ENCODE measurements at places on chromosomes 2 and 18.
A peak's percentile ranks its signal among the peaks of the same experiment; 100 is the strongest.

DNA sequence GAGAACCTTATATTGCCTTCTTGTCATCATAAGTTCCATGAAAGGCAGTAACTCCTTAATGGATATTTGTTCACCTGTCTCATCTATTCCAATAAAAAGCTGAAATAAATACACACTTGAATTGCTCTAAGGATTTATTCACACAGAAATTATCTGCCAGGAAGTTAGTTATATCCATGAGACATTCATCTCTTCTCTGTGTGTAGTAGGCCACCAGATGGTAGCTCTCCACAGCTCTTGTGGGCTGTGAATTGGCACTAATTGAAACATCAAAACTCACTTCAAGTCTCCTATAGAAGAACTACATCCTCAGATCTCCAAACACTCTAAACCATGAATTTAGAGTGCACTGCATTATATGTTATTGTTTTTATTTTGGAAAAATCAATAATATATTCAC is 189.6 kb downstream of the DSC3 start:
- DNase-seq, result no peak

DNA sequence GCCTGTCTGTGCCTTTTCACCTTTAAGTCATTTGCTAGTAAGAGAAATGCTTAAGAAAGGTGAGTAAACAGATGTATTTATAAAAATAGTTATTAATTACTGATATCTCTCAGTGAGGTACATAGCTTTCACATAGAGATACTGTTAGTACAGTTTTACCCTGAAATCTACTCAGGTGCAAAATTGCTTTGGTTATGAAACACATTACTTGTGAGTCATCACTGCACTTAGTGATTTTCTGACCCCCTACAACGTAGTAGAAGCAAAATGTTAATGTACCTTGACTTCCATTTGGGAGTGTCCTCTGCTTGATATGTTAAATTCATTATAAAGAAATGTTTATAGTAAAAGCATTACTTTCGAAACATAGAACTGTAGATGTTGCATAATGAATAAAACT is 6.5 kb downstream of the GLS start:
- DNase-seq, result no peak

DNA sequence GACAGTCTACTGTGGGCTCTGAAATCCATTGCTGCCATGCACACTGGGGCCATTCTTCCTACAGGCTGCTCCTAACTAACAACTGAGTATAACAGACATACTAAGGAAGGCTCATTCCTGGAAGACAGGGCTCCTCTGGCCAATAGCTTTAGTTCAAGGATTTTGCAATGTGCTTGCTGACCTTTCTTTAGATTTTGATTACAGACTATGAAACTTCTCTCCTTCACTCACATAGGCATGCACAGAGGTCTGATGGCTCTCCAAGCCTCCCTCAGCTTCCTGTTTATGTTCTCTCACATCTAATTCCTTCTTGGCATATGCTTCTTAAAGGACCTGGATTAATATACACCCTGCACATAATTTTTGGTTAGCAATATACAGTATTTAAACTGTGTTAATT is 34.4 kb upstream of the ROCK1 start:
- no peak for DNase-seq

- no peak for DNase-seq
Observed at GRCh38 chr2:129491308-129491707, 488.2 kb upstream of the RAB6C start.

DNA sequence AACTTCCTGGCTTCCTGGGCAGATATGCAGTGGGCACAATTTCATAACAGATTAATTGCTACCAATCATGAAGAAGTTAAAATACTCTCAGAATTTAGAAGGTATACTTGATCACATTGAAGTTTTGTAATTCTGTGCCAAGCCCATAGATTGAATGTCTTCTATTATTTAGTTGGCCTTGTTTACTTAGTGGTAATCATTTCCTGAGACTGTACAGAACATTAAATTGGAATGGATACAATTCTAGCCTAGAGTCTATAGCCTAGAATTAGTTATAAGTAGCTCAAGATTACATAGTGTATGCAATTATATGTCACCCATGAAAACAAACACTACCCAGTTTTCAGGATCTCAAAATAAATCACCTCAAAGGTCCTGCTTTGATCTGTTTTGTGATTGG is 615.8 kb downstream of the XIRP2 start:
- DNase-seq, result no peak

GRCh38 chr2:42794271-42795046 is 2.1 kb upstream of the HAAO start:
- no peak for DNase-seq

DNA sequence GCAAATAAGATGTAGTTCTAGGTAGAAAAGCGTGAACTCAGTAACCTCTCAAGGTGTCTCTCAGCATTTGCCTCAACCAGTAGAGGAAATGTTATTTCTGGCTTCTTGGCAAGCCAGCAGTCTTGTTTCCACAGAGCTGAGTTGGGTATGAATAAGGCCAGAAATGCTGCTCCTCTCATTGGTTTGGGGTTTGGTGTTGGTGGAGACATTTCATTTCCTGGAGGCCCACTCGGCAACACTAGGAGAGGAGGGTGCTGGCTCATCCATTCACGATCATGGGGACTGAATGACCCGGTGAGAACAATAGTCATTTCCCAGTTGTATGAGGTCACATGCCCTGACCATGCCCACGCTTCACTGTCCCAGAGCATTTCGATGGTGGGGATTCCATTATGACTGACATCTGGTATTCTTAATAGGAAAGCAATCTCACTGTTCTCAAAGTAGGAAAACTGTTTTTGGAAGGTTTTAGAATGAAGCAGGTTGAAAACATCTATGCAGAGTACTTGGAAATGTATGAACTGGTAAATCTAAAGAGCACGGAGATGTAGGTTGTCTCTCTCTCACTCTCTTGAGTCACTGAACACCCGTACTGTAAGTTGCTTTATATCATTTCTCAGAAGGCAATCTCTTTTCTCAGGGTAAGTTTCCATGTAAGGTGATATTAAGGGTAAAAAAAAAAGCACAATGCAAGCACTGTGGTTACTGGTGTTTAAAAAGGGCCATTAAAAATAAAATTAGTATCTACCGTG is 37.1 kb upstream of the CTLA4 start:
- DNase-seq, result no peak

DNA sequence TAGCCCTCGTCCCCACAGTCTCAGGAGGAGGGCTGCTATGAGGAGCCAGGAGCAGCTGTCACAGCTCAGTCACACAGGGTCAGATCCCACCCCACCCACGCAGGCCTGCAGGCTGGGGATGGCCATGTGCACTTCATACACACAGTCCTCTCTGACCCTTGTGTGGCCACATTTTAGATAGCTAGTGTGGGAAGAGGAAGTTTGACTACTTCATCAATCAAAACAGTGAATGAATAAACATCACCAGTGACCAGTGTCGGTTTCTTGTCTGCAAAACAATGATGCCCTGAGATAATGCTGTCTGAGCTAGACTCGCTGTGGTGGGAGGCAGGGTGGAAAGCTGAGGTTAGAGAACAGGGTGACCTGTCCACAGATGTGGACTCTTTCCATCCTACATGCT is 107.1 kb downstream of the PIEZO2 start:
- DNase-seq, result no peak

GRCh38 chr18:68177807-68178702 is 536.9 kb downstream of the TMX3 start:
- DNase-seq, result no peak

DNA sequence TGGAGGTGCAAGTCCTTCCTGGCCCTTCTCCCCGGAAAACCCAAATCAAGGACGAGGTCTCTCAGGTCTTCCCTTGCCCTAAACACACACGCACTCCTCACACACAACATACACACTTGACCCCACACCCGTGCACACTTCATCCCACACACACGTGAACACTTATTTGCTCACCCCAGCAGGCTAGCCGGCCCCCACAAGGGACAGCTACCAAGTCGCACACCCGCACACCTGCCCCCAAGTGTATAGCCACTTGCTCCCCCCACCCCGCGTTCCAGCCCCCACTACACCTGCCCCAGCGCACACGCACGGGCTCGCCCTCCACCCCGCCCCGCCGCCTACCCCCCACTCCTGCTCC is 359 bp downstream of the TGFBRAP1 start:
- no peak for DNase-seq

- DNase-seq, result peak; percentile 66
Observed at GRCh38 chr18:48819781-48820482, 130.8 kb downstream of the SMAD7 start.

- DNase-seq, result no peak
Observed at GRCh38 chr2:168666339-168666738, 136.1 kb upstream of the NOSTRIN start.

DNA sequence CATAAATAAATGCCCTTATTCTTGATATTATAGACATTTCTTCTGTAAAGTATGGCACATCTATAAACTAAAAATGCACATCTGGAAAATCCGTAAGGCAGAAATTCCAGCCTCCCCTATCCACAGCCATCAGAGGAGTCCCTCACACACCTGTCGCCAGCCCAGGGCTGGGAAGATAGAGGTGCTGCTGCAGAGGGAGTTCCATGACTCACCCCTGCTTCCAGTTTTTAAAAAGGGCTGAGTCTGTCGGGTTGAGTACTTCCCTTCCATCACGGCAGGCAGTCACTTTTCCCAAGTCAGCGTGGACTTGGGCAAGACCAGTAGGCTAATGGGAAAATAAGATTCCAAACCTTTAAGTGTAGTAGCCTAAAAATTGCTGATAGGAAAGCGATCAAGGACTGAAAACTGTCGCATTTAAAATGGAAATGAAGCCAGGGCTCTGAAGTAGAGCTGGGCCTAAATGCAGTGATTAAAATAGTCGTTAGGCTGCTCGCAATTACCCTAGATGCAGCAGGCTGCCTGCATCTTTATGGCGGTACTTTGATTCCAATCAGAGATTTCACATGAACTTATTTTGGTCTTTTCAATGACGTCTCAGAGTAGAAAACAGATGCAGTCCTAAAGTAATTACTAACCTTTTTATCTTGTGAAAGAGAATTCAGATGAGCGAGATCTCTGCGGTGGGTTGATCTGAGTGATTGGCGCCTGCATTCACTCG is 280.5 kb downstream of the AGAP1 start:
- peak; percentile 17 for DNase-seq

DNA sequence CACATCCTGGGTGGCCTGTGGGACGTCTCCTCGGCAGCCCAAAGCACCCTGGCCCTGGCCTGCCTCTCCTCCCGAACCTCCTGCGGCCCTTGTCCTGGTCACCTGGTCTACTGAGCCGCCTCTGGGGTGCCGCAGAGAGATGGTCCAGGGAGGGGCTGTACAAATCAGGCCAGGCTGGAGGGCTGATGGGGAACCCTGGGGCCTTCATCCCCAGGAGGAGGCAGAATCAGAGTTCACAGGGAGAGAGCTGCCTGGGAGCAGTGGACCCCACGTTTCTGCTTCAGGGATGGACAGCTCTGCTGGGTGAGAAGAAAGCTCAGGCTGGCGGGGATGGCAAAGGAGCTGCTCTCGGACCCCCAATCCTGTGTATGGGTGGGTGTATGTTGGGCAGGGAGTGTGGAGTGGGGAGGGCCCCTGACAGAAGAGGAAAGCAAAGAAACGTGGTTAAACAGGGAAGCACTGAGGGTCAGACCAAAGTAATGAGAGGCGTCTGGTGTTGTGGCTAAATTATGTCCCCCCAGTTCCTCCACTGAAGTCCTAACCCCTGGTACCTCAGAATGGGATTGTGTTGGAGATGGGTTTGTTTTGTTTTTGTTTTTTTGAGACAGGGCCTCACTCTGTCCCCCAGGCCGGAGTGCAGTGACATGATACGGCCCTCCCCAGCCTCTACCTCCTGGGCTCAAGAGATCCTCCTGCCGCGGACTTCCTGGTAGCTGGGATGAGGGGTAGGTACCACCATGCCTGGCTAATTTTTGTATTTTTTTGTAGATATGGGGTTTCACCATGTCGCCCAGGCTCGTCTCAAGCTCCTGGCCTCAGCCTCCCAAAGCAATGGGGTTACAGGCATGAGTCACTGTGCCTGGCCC is 73.4 kb upstream of the SMAD7 start:
- peak; percentile 69 for DNase-seq

GRCh38 chr18:43501099-43501498 is 223.8 kb upstream of the SYT4 start:
- no peak for DNase-seq

GRCh38 chr2:14925471-14925870 is 293.0 kb downstream of the LRATD1 start:
- DNase-seq, result no peak

GRCh38 chr2:41719756-41720155 is 328.1 kb upstream of the PKDCC start:
- DNase-seq, result no peak

DNA sequence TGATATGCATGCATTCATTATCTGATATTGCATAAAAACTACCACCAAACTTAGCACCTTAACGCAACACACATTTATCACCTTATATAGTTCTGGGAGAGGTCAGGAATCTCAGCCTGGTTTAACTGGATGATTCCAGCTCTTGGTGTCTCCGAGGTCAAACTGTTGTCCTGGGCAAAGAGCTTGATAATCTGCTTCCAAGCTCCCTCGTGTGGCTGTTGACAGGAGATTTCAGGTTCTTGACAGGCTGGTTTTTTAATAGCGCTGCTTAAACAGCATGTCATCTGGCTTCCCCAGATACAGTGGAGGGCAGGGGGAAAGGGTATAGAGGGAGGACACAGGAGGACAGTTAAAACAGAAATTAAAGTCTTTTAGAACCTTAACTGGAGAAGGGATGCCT is 785.0 kb downstream of the CNTNAP5 start:
- DNase-seq, result no peak

GRCh38 chr2:206780671-206781070 is 15.3 kb downstream of the FASTKD2 start:
- DNase-seq, result no peak

- no peak for DNase-seq
Observed at GRCh38 chr18:7322817-7323485, 92.1 kb downstream of the LRRC30 start.

DNA sequence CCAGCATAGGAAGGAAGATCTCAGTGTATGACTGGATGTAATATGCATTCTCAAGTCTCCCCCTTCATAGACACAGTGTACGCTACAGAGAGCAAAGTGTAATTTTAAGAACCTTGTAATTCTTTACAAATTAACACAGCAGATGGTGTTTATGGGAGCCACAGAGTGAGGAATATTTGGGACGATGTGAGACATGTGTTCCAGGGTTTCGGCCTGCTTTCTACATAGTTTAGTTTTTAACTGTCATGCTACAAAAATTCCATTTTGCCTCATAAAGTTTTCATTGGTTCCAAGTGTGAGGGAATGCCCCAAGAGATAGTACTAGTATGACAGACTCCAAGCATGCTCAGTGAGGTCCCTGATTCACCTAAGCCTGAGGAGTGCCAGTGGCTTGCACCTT is 76.2 kb upstream of the LRRTM1 start:
- DNase-seq, result no peak

GRCh38 chr2:11932048-11932512 is 185.6 kb downstream of the LPIN1 start:
- no peak for DNase-seq

- DNase-seq, result no peak
Observed at GRCh38 chr2:241853651-241854341, 4.9 kb downstream of the PDCD1 start.

GRCh38 chr2:39091543-39091942 is 29.3 kb downstream of the SOS1 start:
- no peak for DNase-seq

DNA sequence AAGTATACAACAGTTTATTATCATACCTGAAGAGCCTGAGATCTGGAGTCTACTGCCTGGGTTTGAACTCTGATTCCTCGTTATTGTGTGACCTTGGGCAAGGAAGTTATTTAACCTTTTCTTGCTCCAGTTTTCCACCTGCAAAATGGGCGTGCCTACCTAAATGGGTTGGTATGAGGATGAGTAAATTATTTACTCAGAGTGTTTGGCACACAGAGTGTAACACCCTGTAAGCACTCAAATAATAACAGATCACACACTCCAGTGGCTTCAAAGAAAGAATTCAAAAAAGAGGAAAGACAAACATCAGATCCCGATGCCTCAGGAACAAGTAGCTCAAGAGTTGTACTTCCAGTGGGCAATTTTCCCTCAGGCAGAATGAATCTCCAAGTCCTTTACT is 2.4 kb downstream of the SRD5A2 start:
- no peak for DNase-seq
